T-helper 9 cell (primary cell): ENCODE measurements at places on chromosomes 16 and 17.

GRCh38 chr16:52499060-52499440 lies 47.9 kb downstream of the TOX3 start:
- DNase-seq, result no peak

GRCh38 chr17:58677194-58677880 lies 14.5 kb downstream of the TEX14 start:
- DNase-seq, result no peak

DNA sequence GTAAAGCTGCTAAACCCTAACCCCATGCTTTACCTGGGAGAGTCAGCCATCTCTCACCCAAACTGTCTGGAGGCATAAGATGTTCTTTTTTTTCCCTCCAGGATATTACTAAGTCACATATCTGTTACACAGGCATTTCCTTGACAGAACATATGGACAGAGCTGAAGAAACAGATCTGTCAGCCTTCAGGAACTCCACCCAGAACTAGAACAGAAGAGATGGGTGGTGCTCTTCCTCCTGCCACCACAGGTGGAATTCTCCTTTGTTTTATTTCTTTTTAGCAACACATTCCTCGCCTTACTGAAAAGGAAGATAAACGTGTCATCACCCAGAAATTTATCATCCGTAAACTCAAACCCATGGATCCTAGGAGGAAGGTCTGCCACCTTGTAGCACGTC lies 8.8 kb downstream of the MYCBPAP start:
- DNase-seq, result no peak

DNA sequence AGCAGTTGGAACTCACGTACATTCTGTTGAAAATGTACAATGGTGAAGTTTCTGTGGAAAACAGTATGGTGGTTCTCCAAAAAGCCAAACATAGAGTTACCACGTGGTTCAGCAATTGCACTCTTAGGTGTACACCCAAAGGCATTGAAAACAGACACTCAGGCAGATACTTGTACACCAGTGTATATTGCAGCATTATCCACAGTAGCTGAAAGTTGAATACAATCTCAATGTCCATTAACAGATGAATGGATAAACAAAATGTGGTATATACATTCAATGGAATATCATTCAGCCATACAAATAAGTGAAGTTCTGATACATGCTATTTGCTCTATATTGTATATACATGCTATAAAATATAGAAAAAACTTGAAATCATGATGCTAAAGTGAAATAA lies 23.2 kb downstream of the TBX2 start:
- no peak for DNase-seq

DNA sequence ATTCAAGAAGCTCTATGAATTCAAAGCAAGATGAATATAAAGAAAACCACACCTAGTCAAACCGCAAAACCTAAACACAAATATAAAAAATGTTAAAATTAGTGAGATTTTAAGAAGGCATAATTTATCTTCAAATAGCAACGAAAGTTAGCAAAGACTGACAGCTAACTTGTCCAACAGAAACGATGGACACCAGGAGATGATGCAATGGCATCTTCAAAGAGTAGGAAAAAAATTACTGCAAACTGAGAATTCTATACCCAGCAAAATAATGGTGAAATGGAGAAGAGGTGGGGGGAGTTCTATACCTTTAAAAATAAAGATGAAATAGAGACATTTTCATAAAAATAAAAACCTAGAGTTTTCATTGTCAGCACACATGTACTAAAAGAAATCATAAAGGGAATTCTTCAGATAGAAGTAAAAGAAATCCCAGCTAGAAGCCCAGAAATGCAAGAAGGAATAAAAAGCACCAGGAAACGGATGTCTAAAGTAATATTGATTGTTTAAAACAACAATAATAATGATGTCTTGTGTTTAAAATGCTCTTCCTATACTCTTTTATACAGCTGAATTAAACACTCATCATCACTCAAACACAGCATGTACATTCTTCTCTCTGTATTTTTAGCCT lies 24.6 kb upstream of the TANC2 start:
- no peak for DNase-seq
